ENCODE measurements at places on chromosomes 12 and 14. TPM values are rescaled to one million over a fixed set of nuclear protein-coding genes. Genes with fewer than 3 reads are reported as not detected.

GARIN6 gene
- polyA plus RNA-seq, result not detected

DAO gene
- polyA plus RNA-seq, result 50.4 TPM

SSPN gene
- 3.2 TPM for polyA plus RNA-seq

ARHGEF40 gene
- polyA plus RNA-seq, result 15.9 TPM

KRT7 gene
- 173 TPM for polyA plus RNA-seq

MYH7 gene
- 1.6 TPM for polyA plus RNA-seq

CACNA1C gene
- polyA plus RNA-seq, result 1.6 TPM

GPR162 gene
- polyA plus RNA-seq, result 9.8 TPM

CIROP gene
- not detected for polyA plus RNA-seq

FOXN4 gene
- 0.82 TPM for polyA plus RNA-seq

RHEBL1 gene
- polyA plus RNA-seq, result 0.52 TPM

FAM186B gene
- 0.34 TPM for polyA plus RNA-seq

IAPP gene
- polyA plus RNA-seq, result not detected

GPATCH2L gene
- 4.1 TPM for polyA plus RNA-seq

Measured in kidney (tissue), 22 donors.